NCI-H1417 treated with DMSO at 0.1 percent for 48 hours (cell line): ENCODE measurements at places on chromosomes 12 and 14.

- no peak for DNase-seq
Measured at GRCh38 chr14:84029246-84029645, 1500.7 kb upstream of the FLRT2 start.

- DNase-seq = no peak
Measured at GRCh38 chr12:69821456-69822159, 3.4 kb upstream of the MYRFL start.

- DNase-seq = no peak
Measured at GRCh38 chr14:89902881-89903280, 51.6 kb downstream of the EFCAB11 start.

GRCh38 chr14:22418631-22419030 lies 170.4 kb downstream of the DAD1 start:
- DNase-seq = no peak

GRCh38 chr14:59254146-59254910 lies 65.9 kb downstream of the DAAM1 start:
- DNase-seq = no peak

DNA sequence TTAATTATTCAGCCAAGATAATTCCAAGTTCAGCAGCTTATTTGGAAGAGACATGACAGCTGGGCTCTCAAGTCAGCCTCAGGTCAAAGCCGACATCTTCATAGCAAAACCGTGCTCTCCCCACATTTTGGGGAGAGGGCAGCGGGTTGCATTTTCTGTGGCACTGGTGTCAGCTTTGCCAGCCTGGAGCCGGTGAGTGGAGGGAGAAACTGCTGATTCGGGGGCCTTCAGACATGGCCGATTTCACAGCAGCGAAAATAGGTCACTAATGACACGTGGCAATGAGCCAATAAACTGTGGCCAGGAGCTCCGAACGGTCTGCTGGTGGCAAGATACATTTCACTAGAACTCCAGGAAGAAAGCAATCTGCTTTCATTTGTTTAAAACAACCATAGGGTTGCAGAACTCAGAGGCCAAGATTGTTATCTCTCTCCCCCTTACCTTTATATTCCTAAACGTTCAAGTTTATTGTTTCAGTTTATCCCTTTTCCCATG lies 173.2 kb downstream of the CAND1 start:
- DNase-seq = no peak

- DNase-seq = no peak
Measured at GRCh38 chr14:89353766-89354113, 63.3 kb downstream of the FOXN3 start.

DNA sequence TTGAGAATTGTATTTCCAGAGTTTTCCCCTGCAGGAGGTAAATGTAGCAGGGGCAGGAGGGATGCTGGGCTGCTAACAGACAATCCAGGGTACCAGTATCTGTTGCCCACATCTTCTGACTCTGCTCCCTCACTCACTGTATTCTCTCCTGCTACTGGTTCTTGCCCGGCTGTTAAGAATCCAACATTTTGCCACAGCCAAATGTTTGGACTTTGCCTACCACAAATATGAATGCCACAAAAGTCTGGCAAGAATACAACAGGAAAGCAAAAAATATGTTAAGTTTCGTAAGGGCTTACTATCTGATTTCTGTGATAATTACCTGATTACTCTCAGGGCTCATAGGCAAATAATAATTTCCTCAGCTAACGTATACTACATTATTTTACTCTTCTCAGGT lies 160.0 kb downstream of the BCAT1 start:
- no peak for DNase-seq

GRCh38 chr12:50160643-50161042 lies 6.5 kb downstream of the CERS5 start:
- no peak for DNase-seq

DNA sequence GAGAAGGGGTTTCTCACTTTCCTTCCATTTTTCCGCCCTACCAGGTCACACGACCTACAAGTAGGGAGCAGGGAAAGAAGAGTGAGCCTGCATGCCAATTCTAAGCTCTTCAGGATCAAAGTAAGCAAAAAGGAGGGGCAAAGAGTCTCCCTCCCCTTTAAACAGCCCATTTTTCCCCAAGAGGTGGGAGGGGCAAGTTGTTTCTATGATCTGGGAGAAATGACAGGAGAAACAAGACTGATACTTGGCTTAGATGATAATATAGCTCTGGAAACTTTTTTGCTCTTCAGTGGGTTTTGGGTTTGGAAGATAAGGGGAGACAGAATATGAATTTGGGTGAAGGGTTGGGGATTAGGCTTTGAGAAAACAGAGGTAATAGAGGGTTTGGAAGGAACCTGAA lies 1.8 kb downstream of the DTX3 start:
- no peak for DNase-seq
